D341Med (cell line): ENCODE measurements at places on chromosomes 7 and 10.

- DNase-seq = no peak
Observed at GRCh38 chr7:6379886-6380285, 67.9 kb downstream of the DAGLB start.

DNA sequence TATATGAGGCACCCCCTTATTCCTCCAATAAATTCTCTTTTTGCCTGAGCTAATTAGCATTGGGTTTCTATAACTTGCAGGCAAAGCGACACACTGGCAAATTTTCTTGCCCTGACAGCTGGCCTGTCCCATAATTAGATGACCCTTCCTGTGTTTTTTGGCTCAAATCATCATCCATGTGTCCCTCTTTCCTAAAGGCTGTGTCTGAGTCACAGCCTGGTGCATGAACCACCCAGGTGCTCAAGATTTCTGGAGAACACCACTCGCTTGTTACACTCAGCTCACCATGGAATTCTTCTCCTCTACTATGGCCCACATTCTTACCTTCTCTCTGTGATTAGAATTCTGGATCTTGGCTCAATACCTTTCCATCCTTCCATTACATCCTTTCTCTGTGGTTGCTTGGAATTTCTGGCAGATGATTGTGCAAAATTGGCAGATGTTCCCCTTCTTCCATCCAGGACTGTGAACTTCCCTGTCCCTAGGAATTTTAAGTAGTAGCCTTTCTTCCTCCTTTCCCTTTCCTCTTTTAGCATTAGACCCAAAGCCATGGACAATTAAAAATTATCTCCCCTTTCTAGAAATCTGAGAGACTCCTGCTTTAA lies 116.0 kb upstream of the ANKRD1 start:
- no peak for DNase-seq

GRCh38 chr7:67842571-67842970 lies 845.9 kb downstream of the TYW1 start:
- DNase-seq = no peak

GRCh38 chr7:13949445-13949844 lies 40.0 kb downstream of the ETV1 start:
- no peak for DNase-seq

- DNase-seq = peak; percentile 25
Observed at GRCh38 chr10:53997953-53998352, 803.1 kb downstream of the PCDH15 start.

- DNase-seq = no peak
Observed at GRCh38 chr7:36361227-36361626, 28.4 kb upstream of the ANLN start.

GRCh38 chr10:127550861-127551260 lies 1.8 kb downstream of the NPS start:
- no peak for DNase-seq

DNA sequence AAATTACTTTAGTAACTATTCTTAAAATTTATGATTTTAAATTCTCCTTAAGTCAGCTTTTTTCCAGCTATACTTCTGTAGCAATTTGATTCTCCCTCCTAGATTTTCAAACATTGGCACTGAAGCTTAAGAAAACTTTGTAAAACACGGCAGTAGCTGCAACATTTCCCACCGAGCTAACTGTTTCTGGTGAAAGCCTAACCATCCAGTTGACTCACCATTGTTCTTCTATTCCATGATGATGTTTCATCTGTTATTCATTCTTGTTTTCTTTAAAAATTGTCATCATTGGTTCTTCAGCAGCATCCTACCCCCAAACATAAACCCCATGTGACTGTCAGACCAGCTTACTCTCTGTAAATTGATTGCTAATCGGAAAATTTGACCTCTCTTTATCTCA lies 312.3 kb downstream of the DGKB start:
- no peak for DNase-seq

GRCh38 chr10:3397231-3397630 lies 224.6 kb upstream of the PITRM1 start:
- DNase-seq = no peak

DNA sequence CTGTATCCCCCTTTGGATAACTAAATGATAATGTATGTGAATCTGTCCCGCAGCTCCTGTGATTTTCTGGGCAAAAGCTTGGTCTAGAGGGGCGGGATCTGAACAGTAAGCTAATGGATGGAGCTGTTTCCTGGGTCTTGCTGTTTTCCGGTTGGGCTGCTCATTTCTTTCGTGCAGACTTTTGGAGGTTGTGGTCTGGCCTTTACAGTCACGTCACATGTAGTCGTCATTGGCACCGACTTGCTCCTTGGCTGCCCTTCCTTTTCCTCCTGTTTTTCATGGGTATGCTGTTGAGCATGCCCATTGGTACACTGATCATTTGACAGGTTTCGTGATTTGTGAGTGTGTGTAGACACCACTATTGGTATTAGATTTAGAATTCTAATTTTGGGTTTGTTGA lies 2.0 kb downstream of the FBH1 start:
- no peak for DNase-seq

DNA sequence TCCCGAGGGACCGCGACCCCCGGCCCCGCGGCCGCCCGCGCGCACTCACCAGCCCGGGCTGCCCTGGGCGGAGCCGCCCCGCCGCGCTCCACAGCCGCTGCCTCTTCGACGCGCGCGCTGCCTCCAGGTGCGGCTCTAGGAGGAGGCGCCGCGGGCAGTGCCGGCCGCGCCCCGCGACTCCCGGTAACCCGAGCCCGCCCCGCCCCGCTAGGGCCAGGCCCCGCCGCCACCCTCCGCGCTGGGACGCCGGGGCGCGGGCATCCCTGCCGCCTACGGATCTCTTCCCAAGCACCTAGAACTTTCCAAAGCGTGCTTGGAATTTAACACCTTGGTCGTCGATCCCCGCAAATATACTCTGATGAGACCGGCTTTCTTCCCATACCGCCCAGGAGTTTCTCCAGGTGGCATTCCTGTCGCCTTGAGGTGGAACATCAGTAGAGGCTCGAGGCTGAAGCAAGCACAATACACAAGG lies at the start of gene SLC26A5:
Gene SLC26A5 (minus strand): TSS at position 159 of the 472 bp plus-strand sequence. CDS start 24,693 bp downstream, outside the sequence.
- DNase-seq = peak; percentile 66

- DNase-seq = no peak
Observed at GRCh38 chr10:79144351-79145173, 75.8 kb downstream of the ZMIZ1 start.

GRCh38 chr7:133923974-133924373 lies 203.2 kb upstream of the LRGUK start:
- no peak for DNase-seq

GRCh38 chr10:123579675-123580074 lies 86.5 kb upstream of the GPR26 start:
- no peak for DNase-seq

GRCh38 chr7:112646783-112647182 lies 143.4 kb downstream of the TMEM168 start:
- DNase-seq = peak; percentile 76
